ENCODE measurements at places on chromosomes 5 and 9.

DNA sequence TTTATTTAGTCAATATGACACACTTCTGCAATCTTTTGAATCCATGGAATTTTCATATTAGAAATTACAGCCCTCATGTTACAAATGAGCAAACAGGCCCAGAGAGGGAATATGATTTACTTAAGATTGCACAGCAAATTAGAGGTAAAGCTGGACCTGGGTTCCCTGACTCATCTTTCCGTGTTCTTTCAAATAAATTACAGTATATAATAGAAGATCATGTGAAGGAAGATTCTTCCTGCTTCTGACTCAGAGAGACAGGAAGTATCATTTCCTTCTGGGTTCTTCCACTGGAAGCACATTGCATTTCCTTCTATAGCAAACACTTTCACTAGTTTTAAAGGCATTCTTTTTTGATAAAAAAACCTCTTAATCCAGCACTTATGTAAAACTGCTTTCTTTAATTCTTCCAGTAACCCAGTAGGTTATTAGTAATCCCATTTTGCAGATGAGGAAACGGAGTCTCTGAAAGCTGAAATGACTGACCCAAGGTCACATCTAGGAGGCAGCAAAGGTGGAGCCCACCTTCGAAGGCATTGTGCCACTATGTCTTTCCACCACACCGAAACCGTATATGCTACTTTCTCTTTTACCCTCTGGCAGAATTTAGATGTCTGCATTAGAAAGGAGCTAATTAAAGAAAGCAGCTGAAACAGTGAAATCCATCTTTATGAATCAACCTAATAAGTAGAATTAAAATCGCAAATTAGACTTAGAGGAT lies 566.7 kb upstream of the KLF4 start:
- DNase-seq: no peak

- no peak for DNase-seq
These were observed 37.3 kb upstream of the CTNND2 start for GRCh38 chr5:11941566-11941965.

DNA sequence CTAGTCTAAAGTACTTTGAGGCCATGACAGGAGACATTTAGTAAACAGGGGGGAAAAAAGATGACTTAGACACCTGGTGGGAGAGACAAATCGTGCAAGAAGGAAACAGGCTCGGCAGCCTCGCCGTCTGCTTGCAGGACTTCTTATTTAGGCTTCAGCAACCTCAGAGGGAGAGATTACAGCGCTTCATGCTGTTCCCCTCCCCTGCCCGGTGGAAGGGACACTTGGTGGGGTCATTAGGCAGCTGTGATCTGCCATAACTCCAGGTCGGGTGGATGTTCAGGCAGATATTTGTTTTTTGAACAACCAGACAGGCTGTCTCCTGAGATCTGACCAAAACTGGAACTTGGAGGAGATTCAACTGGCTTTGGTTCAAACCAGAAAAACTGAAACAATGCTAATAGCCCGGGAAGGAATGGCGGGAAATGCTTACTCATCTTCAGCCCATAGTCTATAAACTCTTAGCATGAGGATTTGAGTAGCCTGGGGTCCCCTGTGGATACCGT lies 38.1 kb upstream of the CD180 start:
- peak; percentile 11 for DNase-seq

DNA sequence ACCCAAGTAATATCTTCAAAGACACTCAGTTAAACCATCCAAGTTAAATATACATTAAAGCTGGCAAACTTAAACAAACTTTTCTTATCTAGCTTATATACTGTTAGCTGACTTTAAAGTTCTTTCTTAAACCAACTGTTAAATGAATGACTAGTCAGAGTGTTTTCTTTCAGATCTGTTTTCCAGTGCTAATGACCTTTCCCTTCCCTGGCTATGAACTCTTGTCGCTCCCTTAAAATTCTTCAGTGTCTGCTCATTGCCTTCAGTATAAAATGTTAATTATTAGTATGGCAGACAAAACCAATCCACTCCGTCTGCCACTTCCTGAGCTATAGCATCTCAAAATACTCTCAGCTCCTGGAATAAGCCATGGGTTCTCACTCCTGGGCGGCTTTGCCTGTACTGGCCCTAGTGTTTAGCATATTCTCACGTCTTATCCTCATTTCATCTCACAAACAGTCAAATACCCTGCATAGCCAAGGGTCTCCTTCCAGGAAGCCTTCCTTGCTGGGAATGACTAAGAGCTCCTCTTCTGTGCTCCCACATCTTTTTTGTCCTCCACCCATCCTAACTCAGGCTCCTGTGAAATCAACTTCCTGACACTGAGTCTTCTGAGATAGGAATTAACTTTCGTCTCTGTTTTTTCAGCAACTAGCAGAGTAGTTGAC lies 87.7 kb downstream of the VCAN start:
- no peak for DNase-seq

- DNase-seq: no peak
These were observed 15.0 kb downstream of the ANKRD33B start for GRCh38 chr5:10578869-10579268.

- DNase-seq: no peak
These were observed 1765.3 kb downstream of the EFNA5 start for GRCh38 chr5:105905392-105905791.

GRCh38 chr5:133610489-133611356 lies 1.6 kb downstream of the FSTL4 start:
- peak; percentile 71 for DNase-seq

- no peak for DNase-seq
These were observed 450.5 kb upstream of the PTPRD start for GRCh38 chr9:11063263-11063662.

- no peak for DNase-seq
These were observed 90.8 kb downstream of the LNPEP start for GRCh38 chr5:97026721-97027120.

DNA sequence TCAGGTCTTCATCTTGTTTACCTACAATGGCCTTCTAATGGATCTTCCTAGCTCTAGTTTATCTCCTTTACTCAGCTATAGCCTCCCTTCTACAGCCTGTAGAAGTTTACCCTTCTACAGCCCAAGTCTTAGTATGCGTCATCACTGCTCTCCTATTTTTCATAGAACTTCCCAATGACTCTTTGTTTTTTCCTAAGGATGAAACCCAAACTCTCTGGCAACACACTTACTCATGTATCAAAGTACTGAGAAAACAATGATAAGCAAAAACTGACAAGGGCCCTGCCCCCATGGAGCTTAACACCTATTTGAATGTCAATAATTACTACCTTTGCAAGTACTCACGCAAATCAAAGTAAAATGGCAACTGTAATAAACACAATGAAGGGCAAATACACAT lies 33.7 kb downstream of the LEAP2 start:
- no peak for DNase-seq

DNA sequence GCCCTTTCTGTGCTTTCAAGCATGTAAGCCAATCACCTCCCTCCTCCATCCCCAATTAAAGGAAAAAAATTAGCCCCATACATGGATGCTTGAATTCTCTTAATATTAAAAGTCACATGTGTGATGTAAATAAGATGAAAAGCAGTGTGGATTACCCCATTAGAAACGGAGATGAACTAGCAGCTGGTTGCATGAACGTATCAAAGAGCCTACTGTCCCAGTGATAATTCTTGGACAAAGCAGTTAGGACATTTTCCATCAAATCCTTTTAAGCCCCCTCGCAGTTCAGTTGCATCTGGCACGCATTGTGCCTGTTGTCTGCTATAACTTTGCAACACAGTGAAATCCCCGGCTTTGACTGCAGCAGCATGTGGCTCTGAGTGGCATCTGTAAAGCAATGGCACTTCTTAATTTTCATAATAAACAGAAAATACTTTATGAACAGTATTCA lies 285.6 kb downstream of the FBXL7 start:
- DNase-seq: peak; percentile 48

GRCh38 chr5:12624776-12625560 lies 720.7 kb upstream of the CTNND2 start:
- DNase-seq: no peak

- DNase-seq: no peak
These were observed 198.1 kb upstream of the TRPC7 start for GRCh38 chr5:136563489-136563888.

GRCh38 chr9:137286975-137287383 lies 9.5 kb downstream of the TOR4A start:
- peak; percentile 64 for DNase-seq

GRCh38 chr5:156929366-156929948 lies 33.6 kb downstream of the TIMD4 start:
- DNase-seq: no peak

DNA sequence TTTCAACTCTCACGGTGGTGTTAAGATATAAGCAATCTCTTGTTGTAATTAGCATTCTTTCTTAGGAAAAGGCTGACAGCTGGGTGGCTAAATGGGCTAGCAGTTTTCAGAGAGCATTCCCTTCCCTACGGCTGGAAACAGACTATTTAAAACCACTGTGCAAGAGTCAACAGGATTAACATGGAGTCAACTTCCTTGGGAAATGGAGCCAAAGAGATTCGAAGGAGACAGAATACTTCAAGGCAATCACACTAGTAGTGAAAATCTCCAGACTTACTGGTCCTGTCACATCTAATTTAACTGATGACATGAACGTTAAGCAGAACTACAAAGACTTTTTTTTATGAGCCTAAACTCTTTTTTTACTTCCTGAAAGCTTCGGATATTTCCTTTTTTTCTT lies 453.3 kb upstream of the ITGA1 start:
- DNase-seq: no peak

DNA sequence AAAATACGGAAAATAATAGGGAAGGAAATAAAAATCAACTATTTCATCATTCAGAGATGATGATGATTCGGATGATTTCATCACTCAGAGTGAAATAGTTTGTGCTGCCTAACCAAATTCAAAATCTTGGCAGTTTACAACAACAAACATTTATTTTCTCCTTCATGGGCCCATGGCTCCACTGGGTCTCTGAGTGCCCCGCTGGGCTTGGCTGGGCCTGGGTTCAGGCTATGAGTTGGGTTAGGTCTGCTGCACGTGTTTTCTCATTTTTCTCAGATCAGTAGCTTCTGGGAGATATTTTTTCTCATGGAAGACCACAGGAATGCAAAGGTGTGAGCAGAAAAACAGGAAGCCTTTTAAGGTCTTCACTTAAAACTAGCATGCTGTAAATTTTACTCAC lies 24.0 kb upstream of the F2RL1 start:
- DNase-seq: no peak

GRCh38 chr5:132456296-132456986 lies 34.1 kb downstream of the IRF1 start:
- DNase-seq: no peak

DNA sequence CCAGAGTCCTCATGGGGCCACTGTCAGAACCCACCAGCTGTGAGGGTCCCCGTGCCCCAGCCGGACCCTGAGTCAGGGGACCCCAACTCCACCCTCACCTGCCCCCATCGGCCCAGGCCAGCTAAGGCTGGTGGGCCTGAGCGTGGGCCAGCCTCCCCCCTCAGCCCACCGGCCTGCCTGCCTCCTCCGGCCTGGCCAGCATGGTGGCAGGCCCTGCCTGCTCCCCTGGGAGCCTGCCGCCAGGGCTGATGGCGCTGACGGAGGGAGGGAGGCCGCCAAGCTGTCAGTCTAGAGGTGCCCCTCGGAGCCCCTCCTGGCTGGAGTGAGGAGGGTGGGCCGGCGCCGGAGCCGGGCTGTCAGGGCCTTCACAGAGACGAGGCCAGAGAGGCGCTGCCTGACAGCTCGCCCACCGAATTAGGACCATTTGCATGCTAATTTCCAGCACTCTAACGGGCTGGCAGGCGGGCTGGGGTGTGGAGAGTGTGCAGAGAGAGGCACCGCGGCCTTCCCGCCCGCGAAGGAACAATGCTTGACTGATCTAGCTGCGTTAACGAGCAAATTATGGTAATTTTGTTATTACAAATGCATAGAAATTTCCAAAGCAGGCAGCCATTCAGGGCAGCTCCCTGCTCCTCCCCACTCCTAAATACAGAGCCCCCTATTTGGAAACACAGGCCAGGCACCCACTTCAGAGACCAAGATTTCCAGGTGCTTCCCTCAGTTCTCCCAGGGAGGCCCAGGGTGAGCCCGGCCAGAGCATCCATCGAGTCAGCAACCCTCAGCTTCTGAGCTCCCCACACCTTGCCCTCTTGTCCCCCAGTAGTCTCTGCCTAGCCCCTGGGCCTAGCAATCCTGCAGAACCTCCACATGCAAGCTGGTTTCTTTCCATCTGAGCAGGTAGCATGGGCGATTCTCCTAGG lies 169.3 kb downstream of the PAX5 start:
- no peak for DNase-seq

DNA sequence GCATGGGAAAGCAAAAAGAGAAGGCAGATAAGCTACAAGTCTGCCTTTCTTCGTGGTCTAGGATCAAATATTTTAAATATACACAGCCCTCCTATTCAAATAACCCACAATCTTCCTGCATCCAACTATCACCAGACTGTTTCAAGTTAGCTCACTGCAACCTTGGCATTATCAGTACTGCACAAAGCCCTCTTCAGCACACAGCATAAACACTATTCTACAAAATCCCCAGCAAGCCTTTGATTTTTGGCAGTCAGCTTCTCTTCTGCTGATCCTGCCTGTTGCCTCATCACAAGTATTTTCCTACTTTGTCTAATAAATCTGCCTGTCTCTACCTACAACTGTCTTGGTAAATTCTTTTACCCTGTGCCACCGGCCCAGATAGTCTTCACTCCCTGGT lies 142.9 kb downstream of the COX7C start:
- DNase-seq: no peak

DNA sequence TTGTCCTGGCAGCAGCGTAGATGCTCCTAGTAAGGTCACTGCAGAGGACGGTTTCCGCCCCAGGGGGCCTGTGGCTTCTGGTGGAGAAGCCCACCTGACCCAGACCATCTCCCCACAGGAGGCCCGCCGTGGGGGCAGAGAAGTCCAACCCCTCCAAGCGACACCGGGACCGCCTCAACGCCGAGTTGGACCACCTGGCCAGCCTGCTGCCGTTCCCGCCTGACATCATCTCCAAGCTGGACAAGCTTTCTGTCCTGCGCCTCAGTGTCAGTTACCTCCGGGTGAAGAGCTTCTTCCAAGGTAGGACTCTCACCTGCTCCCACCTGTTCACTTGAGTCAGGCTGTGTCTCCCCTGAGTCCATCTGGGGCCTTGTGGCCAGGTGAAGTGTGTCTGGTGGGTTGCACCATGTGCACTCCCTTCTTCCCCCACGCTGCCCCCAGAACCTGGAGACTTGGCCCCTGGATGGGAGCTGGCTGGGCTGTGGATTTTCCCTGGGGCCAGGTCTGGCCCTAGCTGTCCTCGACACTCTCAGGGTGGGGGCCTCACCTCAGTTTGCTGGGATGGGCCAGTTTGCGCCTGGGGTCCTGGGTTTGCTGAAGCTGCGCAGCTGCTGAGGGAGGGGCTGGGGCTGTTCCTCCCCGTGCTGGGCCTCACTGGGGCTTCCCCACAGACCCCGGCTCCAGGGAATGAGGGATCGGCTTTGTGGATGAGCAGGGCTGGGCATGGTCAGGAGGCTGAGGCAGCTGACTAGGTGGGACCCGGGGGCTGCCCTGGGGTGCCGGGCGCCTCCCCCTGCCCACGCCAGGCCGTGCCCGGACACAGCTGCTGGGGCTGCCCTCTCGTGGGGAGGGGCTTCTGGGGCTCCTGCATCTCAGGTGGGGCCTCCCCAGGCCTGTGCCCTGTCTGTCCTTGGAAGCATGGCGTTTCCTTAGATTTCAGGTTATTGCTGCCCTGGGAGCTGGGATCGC lies 32.4 kb downstream of the AHRR start:
- DNase-seq: no peak
